ENCODE measurements at places on chromosomes 2 and 18.

DNA sequence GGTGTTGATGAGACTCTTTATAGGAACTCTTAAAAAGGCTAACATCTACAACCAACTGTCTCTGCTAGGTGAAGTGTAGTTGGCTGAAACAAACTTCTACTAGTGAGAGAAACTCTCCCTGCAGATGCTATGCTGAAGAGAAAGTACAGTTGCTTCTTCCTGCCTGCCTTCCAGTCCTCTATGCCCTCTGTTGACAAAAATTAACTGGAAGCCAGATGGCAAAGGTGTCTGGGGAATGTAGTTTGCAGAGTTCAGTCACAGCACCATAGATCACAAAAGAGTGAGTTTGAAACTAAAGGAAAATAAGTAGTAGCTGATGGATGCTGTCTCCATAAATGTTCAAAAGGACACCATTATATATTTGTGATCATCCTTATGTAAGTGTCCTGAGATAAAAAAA, 958.8 kb upstream of the NRXN1 start:
- DNase-seq, result no peak

DNA sequence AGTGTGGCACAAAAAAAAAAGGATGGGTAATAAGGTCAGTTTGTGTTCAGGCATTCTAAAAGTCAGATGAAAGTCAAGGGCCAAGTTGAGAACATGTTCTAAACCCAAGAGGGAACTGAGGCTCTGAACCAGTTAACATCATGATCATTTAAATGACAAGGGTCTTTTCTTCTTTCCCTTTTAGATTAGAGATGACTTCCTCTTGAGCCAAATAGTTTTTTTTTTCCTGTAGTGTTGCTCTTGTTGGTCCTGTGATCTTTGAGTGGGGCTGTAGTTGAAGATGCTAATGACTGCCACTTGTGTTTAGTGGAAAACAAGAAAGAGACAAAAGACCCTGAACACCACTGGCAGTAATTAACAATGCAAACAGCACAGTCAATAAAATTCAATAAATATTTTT, 482.7 kb upstream of the SYT4 start:
- DNase-seq, result no peak

GRCh38 chr2:60498127-60498815, 55.2 kb downstream of the BCL11A start:
- DNase-seq, result no peak

GRCh38 chr2:171407030-171407675, 26.6 kb downstream of the METTL8 start:
- no peak for DNase-seq

- peak; percentile 69 for DNase-seq
Observed at GRCh38 chr2:72892506-72893173, 5.4 kb downstream of the SPR start.

- DNase-seq, result no peak
Observed at GRCh38 chr2:148887350-148888002, 12.4 kb downstream of the KIF5C start.

DNA sequence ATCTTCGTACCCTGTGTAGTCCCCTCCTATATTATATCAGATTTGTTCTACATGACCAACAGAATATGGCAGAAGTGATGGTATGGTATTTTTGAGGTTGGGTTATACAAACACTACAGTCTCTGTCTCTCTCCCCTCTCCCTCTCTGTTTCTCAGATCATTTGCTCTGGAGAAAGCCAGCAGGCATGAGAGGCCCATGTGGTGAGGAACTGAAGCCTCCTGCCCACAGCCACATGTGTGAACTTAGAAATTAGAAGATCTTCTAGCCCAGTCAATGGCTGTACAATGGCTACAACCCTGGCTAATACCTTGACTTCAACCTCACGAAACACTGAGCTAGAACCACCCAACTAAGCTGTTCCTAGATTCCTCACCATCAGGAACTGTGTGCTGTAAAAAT, 250.6 kb downstream of the SMAD2 start:
- no peak for DNase-seq

DNA sequence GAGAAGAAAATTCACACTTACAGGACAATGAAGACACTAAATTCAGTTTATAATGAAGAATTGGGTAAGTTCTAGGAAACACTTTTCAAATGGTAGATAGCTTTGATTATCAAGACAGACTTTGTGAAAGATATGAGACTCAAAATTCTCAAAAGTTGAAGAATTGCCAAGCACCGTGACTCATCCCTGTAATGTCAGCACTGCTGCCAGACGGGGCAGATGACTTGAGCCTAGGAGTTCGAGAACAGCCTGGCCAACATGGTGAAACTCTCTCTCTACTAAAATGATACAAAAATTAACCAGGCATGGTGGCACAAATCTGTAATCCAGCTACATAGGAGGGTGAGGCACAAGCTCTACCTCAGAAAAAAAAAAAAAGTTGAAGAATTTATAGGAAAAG, 1820.1 kb upstream of the LRRTM1 start:
- DNase-seq, result no peak

- DNase-seq, result no peak
Observed at GRCh38 chr18:41887100-41887499, 67.9 kb upstream of the PIK3C3 start.

DNA sequence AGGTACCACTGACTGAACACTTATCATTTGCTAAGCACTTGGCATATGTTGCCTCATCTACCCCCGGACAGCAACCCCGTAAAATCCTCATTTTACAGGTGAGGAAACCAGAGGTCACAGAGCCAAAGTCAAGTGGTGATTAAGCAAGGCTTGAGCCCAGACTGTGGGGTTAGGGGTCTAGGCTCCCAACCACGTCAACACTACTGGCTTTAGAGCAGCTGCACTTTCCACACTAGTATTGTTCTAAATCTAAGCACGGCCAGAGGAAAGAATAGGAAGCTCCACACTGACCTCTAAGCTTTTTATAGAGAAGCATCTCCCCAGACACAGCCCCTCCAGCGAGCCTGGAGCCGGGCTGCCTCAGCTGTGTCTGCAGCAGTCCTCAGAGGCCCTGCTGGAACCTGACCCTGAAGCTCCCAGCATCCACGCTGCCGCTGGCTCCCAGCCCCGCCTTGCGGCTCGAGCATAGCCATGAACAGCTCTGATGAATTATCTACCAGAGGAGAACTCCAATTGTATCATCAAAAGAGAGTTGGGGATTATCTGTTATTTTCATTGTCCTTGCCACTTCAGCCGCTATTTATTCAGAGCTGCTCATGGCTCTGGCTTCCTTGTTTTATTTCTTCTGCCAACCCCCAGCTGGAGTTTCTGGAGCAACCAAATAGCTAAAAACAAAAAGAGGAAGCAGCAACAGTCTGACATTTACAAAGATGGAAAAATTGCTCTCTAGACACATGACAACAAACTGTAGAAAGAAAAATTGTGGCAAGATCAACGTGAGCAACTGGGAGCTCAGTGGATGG, 62.2 kb upstream of the RTN4 start:
- no peak for DNase-seq

DNA sequence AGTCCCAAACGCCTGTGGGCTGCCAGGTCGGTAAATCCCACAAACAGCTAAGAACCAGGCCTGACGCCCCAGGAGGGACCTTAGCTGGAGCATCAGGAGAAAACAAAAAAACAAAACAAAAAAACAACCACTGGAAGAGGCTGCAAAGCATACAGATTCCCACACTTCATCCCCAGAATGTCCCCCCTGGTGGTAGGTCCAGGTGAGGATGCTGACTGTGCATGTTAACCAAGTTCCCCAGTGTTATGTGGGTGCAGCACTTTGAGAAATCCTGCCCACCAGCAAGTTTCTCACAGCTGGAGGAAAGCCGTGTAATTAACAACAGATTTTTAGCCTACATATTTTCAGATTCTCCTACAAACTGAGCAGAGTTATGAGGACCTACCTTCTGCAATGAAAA, 15.1 kb downstream of the ST3GAL5 start:
- no peak for DNase-seq

DNA sequence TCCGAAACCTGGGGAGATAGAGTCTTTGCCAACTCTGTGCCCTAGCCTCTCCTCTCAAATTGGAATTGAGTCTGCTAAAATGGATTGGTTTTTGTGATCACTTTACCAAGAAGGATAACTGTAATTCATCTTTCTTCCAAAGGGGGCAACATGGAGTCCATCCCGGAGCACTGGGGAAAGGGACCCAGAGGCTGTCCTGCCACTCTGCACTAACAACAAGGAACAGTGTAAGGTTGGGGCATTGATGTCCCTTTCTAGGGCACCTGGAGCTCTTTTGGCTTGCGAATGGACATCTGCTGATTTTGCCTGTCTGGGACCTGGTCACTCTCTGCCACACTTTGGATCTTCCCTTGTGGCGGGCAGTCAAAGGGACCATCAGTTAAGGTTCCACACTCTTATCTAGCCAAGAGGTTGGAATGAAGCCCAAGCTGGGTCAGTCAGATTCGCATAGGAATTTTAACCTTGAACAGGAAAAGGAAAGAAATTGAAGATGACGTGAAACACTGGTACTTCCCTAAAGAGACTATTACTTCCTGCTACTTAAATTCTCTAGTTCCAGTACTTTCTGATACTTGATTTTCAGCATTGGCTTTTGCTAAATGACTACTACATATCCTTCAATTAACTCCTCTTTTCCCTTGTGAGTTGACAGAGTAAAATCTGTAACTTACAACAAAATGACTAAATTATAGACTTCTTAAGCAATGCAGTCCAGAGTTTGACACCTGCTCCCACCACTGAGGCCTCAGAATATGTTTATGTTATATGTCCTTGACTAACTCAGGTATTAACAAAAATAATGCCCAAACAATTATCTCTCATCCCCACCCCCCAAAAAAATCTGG, 64.7 kb upstream of the KLF7 start:
- no peak for DNase-seq

GRCh38 chr2:25445464-25445863, 103.7 kb upstream of the DNMT3A start:
- no peak for DNase-seq

DNA sequence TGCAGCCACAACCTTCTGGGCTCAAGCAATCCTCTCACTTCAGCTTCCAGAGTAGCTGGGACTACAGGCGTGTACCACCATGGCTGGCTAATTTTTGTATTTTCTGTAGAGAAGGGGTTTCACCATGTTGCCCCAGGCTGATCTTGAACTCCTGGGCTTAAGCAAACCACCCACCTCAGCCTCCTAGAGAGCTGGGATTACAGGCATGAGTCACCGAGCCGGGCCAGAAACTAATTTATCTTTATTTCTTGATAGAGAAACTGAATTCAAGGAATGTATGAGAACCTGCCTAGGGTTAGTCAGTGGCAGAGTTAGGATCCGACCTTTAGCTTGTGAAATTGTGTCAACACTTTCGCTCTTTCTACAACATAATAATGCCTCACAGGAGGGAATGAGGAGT, 19.3 kb upstream of the ITGAV start:
- no peak for DNase-seq

DNA sequence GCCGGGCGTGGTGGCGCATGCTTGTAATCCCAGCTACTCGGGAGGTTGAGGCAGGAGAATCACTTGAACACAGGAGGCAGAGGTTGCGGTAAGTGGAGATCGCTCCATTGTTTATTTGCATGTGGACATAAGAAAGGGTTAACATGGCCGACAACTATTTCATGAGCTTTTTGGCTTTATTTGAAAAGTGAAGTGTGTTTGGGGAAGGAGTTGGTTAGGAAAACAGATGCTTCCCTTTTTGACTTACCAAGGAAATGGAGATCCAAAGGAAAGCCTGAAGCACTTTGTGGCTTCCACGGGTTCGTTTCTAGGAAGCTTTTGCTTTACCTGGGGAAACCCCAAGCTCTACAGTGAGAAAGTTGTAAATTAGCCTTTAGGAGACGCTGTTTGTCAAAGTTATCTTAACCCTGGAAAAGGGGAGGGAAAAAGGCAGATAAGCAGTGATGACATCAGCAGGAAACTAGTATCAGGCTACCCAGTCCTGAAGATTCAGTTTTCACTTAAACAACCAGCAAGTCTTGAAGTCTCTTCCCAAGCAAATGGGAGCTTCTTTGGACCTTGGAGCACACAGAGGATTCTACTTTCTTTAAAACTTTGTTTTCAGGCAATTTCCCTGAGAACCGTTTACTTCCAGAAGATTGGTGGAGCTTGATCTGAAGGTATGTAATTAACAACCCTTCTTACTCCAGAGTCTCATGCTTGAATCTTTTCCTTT, at the start of gene CASP10:
CASP10 (plus strand) TSS at position 492 of the 715 bp plus-strand sequence. CDS start 2,637 bp downstream, outside the sequence.
- peak; percentile 56 for DNase-seq

DNA sequence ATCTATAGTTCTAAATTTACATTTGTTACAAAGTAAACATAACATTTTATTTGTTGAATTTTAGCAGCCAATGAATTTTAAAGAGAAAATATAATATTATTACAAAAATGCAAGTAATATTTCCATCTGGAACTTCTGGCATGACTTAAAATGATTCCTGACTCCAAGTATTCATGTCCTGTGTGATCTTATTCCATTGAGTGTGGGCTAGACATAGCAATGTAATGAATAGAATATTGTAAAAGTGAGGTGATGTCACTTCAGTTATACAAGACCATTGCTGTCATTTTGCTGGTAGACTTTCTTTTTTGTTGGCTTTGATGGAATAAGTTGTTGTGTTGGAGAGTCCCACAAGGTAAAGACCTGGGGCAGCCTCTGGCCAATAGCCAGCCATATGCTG, 912.2 kb upstream of the PIK3C3 start:
- no peak for DNase-seq

- DNase-seq, result no peak
Observed at GRCh38 chr18:58534535-58535301, 94.2 kb downstream of the ALPK2 start.

DNA sequence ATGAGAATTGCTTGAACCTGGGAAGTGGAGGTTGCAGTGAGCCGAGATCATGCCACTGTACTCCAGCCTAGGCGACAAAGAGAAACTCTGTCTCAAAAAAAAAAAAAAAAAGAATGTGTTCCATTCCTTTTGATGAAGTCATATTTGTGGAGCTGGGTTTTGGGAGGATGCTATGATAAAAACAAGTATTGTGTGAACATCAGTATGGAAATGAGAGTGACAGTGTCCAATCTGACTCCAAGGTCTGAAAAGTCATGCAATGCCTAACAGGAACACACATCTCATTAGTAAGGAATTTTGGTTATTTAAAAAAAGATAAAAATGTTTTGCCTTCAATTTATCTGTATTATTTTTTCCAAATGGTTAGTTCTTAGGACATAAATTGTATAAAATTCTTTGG, 11.8 kb downstream of the GCFC2 start:
- no peak for DNase-seq

DNA sequence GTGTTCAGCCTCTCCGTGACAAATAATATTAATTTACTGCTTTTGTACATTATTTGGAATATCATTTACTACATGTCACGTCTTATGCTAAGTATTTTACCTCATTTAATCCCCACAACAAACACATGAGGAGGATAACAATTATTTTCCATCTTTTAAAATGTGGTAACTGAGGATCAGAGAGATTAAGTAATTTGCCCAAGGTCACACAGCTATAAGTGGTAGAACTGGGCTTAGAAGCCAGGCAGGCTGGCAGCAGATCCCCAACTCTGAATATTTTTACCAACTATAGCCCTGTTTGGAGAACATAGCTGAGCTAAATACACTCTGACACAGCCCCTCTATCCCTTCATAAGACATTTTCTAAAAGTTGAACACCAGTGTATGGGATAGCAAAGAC, 24.1 kb downstream of the AP1S3 start:
- no peak for DNase-seq

DNA sequence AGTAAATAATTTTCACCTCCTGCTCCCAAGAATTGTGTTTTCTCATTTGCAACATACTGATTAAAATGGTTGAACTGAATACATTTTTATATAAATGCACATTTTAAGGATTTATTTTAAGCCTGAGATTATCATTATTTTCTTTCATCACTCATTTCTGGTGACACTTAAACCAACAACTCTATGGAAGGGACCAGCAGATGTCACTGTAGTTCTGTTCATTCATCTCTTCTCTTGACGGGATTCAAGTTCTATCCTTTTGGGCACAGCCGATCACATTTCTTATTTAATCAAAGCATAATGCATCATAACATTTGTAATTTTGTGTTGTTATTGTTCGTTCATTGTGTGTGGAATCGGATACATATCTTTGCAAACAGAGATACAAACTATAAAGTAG, 417.9 kb downstream of the HRH4 start:
- DNase-seq, result no peak

Data from T-helper 2 cell (primary cell).